ENCODE measurements at places on chromosomes 6 and 20.

- DNase-seq = no peak
- H3K36me3 ChIP-seq = no peaks in the 10 kb centered on the region
- H3K4me3 ChIP-seq = no peak overlapping the region
- H3K4me1 ChIP-seq = no peaks in the 10 kb centered on the region
- no peaks in the 10 kb centered on the region for H3K27me3 ChIP-seq
Measured at GRCh38 chr6:13794184-13794583, 20.2 kb downstream of the MCUR1 start.

GRCh38 chr6:24918641-24919055, 17.1 kb downstream of the RIPOR2 start:
- H3K4me1 ChIP-seq = no peaks in the 10 kb centered on the region
- no peaks in the 10 kb centered on the region for H3K27me3 ChIP-seq
- no peak for DNase-seq
- no peaks in the 10 kb centered on the region for H3K36me3 ChIP-seq
- no peak overlapping the region for H3K4me3 ChIP-seq
- no peak overlapping the region for H3K27ac ChIP-seq

DNA sequence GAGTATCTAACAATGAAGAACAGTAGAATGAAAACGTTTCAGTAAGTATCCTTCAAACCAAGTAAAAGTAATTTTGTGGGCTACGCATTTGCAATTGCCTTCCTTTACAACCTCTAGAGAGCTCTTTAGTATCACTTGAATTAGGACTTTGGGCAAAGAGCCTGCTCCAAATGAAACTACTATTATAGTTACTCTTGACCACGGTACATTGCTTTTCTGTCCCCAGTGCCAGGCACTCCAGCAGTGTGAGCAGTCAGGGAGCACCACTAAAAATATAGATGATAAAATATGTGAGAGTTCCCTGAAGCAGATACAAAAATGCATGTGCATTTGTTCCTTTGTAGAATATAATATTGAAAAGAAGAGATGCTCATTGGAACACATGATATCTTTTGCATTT, 450.1 kb upstream of the MANEA start:
- no peak overlapping the region for H3K4me3 ChIP-seq
- no peaks in the 10 kb centered on the region for H3K27me3 ChIP-seq
- H3K27ac ChIP-seq = no peak overlapping the region
- no peaks in the 10 kb centered on the region for H3K4me1 ChIP-seq

- no peak overlapping the region for H3K4me3 ChIP-seq
- DNase-seq = no peak
- H3K27me3 ChIP-seq = no peaks in the 10 kb centered on the region
- no peaks in the 10 kb centered on the region for H3K36me3 ChIP-seq
Measured at GRCh38 chr6:100257793-100258395, 206.8 kb downstream of the SIM1 start.

- H3K4me1 ChIP-seq = no peaks in the 10 kb centered on the region
- H3K27ac ChIP-seq = no peak overlapping the region
- DNase-seq = no peak
Measured at GRCh38 chr6:167690931-167691330, 135.8 kb upstream of the AFDN start.

- H3K27ac ChIP-seq = no peak overlapping the region
- H3K36me3 ChIP-seq = no peaks in the 10 kb centered on the region
- no peaks in the 10 kb centered on the region for H3K4me1 ChIP-seq
Measured at GRCh38 chr20:24389686-24390085, 79.7 kb upstream of the SYNDIG1 start.

- H3K27ac ChIP-seq = no peak overlapping the region
- no peak overlapping the region for H3K4me3 ChIP-seq
- no peaks in the 10 kb centered on the region for H3K4me1 ChIP-seq
- H3K36me3 ChIP-seq = no peaks in the 10 kb centered on the region
- DNase-seq = no peak
- no peaks in the 10 kb centered on the region for H3K27me3 ChIP-seq
Measured at GRCh38 chr6:23890543-23891227, 235.3 kb upstream of the NRSN1 start.

- H3K27me3 ChIP-seq = no peaks in the 10 kb centered on the region
- H3K4me1 ChIP-seq = no peaks in the 10 kb centered on the region
- no peak for DNase-seq
- H3K27ac ChIP-seq = no peak overlapping the region
- no peak overlapping the region for H3K4me3 ChIP-seq
Measured at GRCh38 chr6:158468666-158469065, 91.2 kb upstream of the TMEM181 start.
